ENCODE measurements at places on chromosomes 11 and 22.

DNA sequence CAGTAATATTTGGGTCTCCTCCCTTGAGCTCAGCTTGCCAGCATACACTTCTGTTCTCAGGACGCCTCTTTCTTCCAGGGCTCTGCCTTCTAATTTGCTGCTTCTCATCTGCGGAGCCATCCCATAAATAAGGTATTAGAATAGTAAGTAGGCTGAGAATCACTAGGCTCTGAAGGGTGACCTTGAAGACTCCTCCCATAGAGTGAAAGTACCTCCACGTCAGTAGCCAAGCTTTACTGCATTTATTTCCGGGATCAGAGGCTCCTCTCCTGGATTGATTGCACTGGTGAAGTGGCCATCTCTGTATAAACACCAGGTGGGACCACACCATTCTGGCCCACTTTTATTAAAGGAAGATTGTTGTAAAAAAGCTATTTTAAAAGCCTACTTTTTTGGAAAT, 315.5 kb downstream of the FAT3 start:
- no peak for DNase-seq

- no peak for DNase-seq
These were observed 99.0 kb downstream of the AMOTL1 start for GRCh38 chr11:94866936-94867795.

GRCh38 chr11:315051-315481, 1.2 kb downstream of the IFITM1 start:
- no peak for DNase-seq

DNA sequence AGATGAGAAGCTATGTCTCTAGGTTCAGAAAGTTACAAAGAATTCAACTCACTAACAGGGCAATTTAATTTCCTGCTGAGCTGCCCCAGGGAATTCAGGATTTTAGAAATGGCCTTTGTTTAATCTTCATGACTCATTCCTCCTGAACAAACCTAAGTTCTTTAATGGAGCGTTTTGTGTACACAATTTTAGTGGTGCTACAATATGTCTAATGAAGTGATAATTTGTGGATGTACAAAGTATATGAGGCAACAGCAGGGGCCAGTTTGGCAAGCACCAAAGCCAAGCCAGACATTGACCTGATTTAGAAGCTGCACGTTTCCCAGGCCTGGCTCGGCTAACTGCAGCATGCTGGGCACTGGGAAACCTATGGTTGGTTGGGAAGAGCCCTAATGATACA, 34.4 kb upstream of the HEPHL1 start:
- no peak for DNase-seq

DNA sequence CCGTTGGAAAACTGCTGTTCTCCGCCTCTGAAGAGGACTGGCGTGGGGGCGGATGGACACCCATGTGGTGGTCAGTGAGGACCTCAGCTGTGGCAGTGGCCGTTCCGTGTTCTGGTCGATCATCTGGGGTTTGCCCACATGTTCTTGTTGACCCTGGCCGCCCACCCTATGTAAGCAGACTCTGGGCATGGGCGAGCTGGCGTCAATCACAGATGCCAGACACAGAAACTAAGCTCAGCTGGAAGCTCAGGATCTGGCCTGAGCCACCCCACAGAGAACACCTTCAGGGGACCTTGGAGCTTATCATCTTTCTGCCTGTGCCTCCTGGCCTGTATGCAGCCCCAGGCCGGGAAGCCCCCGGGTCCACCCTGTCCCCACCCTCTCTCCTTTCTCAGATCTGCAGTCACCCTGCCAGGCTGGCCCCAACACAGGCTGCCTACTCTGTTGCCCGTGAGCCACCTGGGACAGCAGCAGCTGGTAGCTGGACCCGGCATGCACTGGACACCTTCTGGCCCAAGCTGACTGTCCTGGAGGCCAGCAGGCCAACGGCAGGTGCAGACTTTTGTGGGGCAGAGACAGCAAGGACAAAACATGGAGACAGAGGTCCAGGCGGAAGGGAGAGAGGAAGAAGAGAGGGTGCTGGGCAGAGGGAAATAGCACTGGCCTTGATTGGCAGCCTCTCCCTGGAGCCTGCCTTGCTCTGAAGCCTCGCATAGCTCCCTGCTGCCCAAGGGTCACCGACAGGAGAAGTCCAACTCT, 91.5 kb downstream of the PHF21B start:
- no peak for DNase-seq

- peak; percentile 51 for DNase-seq
These were observed 62.1 kb downstream of the THAP12 start for GRCh38 chr11:76318744-76319384.

DNA sequence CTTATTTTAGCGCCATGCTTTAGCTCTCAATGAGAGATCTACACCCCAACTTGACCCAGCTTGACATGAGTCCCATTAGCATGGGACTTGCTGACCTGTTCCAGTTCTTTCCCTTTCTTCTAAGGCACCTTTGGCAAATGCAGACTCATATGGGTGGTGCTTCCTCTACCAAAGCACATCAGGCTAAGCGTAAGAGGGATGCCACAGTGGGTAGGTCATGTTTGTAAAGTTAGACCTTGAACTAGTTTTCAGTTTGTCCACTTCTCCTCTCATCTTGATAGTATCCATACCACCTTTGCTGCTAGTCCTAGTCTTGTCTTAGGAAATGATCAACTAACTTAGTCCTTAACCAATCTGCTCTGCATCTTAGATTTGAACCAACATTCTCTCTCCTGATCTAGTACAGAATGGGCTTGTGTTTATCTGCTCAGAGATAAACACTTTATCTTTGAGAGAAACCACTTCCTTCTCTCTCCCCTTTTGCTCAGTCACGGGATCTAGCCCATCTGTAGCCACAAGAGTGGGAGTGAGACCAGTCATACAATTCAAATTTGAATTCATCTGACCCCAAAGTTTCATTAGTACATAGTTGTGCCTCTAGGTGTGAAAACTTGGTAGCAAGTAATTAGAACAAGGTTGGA, 72.1 kb upstream of the CD44 start:
- no peak for DNase-seq

- DNase-seq = no peak
These were observed 10.5 kb upstream of the OR2AT4 start for GRCh38 chr11:75107187-75107586.

GRCh38 chr11:70924108-70924507, 328.3 kb downstream of the SHANK2 start:
- no peak for DNase-seq

DNA sequence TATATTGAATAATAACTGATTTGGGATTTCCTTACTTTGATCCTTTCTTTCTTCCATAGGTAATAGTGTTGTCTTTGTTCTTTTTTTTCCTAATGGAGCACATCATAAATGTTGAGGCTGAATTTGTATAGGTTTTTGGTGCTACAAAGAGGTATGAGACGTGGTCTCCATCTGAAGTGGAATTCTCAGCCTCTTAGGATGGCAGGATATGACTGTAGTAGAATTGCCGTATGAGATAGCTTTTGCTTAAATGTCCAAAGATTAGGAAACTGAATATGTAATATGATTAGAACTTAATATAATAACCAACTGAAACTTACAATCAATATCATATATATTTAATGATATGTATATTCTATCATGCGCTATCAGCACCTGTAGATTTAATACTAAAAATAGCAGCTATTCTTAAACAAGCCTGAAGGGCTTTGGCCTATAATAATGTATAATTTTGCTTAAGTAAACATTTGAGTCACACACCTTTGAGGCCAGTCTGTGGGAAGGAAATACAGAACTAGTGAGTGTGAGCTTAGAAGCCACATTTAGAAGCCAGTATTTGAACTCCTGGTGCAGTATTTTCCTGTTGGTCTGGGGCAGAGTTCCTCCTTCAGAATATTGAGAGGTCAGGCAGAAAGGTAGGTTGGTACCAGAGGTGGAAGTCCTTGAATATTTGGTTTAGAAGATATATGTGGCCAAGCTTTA, 62.6 kb downstream of the SWAP70 start:
- DNase-seq = no peak

- DNase-seq = no peak
These were observed 134.7 kb upstream of the PGR start for GRCh38 chr11:101264306-101264705.

DNA sequence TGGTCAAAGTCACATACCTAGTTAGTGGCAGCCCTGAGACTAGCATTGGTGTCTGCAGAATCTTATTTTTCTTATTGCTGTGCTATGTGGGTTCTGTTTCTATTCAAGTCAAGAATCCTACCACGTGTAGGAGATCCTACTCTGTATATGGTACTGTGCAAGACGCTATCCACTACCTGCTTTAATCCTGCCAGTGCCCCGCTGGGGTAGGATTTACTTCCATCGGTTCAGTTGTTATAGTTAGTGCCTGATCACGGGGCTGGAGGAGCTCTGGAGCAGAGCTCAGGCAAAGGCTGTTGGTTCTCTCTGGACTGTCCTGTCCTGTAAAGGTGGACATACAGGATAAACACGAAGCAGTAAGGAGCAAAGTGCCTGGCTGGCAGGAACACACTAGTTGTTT, 167.9 kb downstream of the NTM start:
- no peak for DNase-seq

- no peak for DNase-seq
These were observed 104.7 kb upstream of the RRM1 start for GRCh38 chr11:3989921-3990290.

DNA sequence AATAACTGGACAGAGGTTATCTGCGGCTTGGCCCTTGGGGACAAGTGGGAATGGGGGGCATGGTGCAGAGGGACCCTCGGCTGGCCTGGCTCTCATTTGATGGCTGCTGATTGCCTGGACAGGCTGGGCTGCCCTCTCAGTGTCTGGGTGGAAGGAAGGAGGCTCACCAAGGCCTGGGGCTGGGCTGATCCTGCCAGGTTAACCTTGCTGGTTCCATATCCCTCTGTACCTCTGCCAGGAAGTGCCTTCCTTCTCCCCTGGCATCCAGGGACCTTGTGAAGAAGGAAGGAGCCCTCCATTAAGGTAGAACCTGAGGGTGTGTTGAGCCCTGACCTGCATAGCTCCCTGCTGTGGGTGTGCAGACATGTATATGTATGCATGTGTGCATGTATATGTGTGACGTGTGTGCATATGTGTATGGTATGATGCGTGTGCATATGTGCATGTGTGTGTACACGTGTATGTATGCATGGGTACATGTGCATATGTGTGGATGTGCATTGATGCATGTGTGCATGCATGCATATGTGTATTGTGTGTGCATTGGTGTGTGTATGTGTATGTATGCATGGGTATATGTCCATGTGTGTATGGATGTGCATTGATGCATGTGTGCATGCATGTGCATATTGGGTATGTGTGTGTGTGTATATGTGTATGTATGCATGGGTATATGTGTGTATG, 433.9 kb downstream of the TBC1D22A start:
- DNase-seq = no peak

- DNase-seq = no peak
These were observed 231.1 kb downstream of the TENM4 start for GRCh38 chr11:79209540-79210266.

DNA sequence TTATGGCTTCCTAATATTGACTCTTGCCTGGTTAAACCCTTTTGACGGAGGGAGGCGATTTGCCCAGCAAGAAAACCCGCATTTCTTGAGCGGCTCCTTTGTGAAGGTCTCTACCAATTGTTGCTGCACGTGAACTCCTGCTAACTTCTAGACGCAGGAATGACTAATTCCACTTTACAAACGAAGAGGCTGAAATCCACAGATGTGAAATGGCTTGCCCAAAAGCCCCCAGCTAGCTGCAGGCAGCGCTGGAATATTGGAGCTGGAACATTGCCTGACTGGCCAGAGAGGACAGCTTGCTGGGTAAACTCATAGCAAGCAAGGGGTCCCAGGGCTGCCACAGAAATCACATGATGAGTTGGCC, 542 bp downstream of the GCAT start:
- no peak for DNase-seq

All from stimulated activated CD8-positive, alpha-beta memory T cell treated with anti-CD3 and anti-CD28 coated beads, Interleukin-15, amount 100 ng/mL, for 4 hours (primary cell).